ENCODE measurements at places on chromosomes 2 and 18.

DNA sequence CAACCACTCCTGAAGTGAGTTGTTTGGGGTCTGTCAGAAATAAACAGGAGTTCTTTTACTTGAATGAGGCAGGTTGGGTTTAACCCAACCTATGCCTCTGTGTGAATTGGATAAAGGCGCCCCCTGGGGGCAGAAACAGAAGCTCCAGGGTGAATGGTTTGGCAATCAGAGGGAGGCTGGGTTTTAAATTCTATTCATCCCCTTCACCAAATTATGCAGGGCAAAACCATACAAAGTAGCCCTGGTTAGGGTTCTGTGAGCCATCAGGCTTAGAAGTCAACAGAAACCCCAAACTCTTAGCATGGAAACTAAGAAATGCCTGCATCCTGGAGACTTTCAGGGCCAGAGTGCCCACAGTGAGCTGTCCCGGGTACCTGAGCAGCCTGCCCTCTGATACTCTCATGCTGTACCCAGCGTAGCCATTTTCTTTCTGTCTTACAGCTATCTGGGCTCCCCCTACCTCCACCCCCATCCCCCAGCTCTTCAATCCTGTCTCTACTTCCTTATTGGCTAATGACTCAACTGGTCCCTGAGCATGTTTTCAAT lies 241.5 kb downstream of the ICOS start:
- peak; percentile 35 for DNase-seq

- DNase-seq: peak; percentile 18
Observed at GRCh38 chr2:176554101-176555048, 285.1 kb downstream of the MTX2 start.

- DNase-seq: no peak
Observed at GRCh38 chr2:101741775-101742520, 44.4 kb downstream of the MAP4K4 start.

- no peak for DNase-seq
Observed at GRCh38 chr18:23629444-23629946, 33.2 kb downstream of the ANKRD29 start.

- DNase-seq: no peak
Observed at GRCh38 chr2:133504566-133505505, 63.4 kb downstream of the NCKAP5 start.

DNA sequence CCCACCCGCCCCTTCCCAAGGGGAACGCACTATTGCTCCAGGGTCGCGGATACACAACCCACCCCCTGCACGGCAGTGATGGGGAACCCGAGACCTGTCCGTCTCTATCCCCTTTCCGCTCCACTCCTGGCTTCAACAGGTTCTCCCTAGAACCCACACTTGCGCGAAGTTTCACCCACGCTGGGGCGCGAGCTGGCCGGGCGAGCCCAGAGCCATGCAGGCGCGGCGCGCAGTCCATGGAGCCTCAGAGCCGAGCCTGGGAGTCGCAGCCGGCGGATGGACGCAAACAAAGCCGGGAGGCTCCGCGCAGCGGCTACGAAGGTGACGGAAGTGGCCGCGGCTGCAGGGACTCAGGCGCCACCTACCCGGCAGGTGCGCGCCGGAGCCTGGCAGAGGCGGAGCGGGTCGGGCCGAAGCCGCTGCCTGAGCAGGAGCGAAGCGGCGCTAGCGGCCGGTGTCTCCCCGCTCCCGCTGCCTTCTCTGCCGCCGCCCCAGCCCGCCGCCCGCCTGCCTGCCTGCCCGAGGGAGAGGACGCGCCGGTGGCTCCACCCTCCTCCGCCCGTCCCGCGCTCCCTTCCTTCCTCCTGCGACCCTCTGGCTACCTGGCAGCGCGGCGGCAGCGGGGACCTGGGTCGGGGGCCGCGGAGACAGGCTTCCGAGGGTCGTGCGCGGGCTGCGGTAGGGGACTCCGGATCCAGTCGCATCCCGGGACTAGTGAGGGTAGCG lies 14.0 kb downstream of the ALPG start:
- no peak for DNase-seq

DNA sequence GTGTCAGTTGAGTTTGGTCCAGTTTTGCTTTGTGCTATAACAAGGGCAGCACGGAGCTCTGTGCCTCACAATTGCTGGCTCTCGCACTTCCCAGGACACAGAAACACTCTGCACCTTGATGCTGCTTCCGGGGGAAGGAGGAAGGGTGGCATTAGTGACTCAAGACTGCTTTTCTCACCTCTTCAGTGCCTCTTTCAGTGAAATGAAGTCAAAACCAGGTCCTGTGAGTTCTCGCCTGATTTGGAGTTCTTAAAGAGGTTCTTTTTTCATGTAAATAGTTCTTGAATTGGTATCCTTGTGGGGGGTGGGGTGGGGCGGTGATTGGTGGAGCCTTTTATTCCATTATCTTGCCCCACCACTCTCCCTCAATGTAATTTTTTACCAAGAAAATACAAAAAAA lies 91.5 kb upstream of the MYT1L start:
- no peak for DNase-seq

Measured in WERI-Rb-1 (cell line).